Esophagus squamous epithelium (tissue), 5 donors: ENCODE measurements at places on chromosomes 4 and X.

DNA sequence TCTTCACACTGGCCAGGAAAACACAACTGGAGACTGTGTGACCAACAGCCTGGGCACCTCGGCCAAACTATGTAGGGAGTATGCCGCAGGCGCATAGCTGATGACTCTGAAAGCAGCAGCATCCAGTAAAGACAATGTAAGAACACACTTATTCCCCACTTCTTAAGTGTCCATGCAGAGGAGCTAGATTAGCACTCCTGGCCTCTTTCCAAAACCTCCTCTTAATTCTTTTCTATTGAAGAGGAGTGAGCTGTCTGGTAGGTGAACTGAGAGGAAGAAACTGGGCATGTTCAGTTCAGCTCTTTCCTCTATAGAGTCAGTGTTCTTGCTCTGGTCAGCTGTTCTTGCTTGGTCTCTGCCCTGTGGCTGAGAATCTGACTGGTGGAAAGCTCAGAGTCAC lies 21.1 kb downstream of the NMU start:
- DNase-seq: no peak

- DNase-seq: no peak
Measured at GRCh38 chrX:35006361-35006760, 63.8 kb downstream of the FAM47B start.

DNA sequence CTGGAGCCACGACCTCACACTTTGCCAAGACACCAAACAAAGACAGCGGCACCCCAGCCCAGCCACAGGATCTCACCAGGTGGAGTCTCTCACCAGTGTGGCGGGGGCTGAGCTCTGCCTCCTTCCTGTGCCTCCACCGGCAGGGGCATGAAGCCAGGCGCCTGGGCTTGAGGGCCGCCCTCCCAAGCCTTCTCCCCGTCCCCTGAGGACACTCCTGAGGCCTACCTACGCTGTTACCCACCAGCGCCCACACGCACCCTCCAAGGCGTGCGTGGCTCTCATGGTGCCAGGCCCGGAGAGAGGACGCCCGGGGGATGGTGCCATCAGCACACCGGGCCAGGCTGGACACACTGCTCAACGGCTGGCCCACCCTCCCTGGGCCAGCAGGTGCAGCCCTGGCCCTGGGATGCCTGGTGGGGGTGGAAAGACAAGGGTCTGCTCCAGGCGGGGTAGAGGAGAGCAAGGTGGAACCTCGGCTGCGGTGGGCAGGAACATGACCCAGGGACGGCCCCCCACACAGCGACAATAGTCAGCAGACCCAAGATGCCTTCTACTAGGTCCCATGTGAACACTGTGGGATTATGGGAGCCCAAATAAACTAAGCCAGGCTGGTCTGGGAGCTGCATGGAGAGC lies 22.1 kb downstream of the NELFA start:
- no peak for DNase-seq

GRCh38 chr4:24453951-24454350 lies 130.4 kb downstream of the DHX15 start:
- no peak for DNase-seq

DNA sequence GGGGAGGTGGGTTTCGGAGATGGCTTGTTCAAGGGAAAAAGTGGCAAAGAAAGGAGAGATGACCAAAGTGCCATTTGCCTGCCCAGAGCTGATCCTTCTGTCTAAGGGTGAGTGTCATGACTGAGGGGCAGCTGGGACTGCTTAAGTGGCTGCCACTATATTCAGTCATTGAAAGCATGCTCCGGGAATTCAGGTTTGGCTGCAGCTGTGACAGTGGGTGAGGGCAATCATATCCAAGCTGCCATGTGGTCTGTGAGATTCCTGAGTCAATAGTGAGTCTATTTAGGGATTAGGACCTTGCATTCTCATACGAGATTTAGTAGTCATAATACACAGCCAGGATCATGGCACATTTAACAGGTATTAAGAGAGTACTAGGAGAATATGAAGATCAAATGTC lies 138.8 kb upstream of the BANK1 start:
- no peak for DNase-seq

- DNase-seq: no peak
Measured at GRCh38 chr4:137754652-137755471, 222.6 kb upstream of the PCDH18 start.

DNA sequence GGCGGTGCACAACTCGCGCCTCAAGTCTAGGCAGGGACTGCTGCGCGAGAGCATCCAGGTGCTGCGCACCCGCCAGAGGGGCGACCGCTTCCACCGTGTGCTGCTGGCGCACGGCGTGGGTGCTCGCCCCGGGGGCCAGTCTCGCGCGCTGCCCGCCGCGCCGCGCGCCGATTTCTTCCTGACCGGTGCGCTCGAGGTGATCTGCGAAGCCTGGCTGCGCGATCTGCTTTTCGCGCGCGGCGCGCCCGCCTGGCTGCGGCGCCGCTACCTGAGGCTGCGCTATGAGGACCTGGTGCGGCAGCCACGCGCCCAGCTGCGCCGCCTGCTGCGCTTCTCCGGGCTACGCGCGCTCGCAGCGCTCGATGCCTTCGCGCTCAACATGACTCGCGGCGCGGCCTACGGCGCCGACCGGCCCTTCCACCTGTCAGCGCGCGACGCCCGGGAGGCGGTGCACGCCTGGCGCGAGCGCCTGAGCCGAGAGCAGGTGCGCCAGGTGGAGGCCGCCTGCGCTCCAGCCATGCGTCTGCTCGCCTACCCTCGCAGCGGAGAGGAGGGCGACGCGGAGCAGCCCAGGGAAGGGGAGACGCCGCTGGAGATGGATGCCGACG lies 1.3 kb downstream of the CHST7 start:
- no peak for DNase-seq

DNA sequence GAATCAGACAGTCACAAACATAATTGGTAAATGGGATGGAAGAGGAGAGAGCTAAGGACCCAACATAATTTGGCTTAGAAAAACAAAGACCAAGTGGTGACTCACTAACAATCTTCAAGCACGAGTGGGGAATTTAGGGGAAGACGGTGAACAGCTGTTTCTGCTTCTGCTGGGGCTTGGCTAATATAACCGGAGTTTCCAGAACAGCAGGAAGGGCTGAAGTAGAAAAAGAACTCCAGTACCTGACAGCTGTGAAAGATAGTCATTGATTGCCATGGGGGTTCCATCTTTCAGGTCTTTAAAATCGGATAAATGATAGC lies 290.9 kb upstream of the LDB2 start:
- no peak for DNase-seq

DNA sequence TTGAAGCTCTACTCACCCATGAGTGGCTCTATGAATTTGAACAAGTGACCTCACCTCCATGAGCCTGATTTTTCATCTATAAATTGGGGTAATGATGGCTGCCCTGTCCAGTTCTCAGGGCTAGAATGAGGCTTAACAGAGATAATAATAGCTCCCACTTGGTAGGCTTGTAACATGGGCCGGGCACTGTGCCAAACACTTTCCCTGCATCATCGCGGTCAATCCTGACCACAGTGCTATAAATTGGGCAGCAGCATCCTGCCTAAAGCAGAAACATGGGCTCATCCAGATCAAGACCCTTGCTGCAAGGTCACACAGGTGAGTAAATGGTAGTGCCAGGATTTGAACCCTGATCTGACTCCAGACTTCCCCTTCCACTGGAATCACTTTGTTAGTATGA lies 12.8 kb downstream of the APLN start:
- DNase-seq: no peak

DNA sequence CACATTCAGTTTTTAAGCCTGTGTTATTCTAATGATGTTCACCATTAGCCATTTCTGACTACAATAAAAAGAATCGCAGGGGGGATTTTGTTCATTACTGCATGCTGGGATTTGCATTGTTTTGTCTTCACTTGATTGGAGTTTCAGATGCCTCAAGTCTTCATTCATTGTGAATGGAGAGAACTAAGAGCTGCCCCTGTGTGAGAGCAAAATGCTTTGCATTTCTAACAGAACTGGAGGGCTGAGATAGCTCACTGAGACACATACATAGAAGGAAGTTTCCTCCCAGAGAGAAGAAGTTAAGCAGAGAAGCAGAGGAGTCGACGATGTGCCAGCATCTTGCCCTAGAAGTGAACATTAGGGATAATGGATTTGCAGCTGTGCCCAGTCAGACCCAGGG lies 113.5 kb upstream of the GATB start:
- no peak for DNase-seq

DNA sequence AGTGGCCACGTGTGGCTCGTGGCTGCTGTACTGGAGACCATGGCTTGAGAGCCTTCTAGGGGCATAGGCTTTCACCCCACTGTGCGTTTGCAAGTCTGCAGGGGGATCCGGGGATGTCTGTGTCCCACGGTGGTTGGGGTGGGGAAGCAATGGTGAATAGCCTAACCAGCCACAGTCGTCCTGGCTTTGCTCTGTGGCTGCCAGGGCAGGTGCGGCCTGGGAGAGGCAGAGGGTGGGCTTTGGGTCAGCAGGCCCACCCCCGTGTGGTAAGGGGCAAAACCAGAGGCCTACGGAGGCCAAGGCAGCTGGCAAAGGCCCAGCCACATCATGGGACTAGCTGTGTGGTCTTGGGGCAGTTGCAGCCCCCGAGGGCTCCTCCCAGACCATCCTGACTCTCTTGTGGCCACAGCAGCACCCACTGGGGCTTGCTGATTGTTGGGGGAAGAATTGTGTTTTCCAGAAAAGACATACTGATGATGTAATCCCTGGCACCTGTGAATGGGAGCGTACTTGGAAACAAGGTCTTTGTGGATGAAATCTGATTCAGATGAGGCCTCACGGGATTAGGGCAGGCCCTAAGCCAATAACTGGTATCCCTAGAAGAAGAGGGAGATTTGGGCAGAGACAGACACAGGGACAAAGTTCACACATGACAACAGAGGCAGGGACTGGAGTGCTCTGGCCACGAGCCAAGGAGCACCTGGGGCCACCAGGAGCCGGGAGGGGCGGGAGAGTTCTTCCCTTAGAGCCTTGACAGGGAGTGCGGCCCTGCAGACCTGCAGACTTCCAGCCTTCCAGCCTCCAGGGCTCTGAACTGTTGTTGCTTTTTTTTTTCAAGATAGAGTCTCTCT lies 2.9 kb downstream of the CPZ start:
- DNase-seq: no peak
